ENCODE measurements at places on chromosomes 6 and 20.
A peak's percentile ranks its signal among the peaks of the same experiment; 100 is the strongest.

DNA sequence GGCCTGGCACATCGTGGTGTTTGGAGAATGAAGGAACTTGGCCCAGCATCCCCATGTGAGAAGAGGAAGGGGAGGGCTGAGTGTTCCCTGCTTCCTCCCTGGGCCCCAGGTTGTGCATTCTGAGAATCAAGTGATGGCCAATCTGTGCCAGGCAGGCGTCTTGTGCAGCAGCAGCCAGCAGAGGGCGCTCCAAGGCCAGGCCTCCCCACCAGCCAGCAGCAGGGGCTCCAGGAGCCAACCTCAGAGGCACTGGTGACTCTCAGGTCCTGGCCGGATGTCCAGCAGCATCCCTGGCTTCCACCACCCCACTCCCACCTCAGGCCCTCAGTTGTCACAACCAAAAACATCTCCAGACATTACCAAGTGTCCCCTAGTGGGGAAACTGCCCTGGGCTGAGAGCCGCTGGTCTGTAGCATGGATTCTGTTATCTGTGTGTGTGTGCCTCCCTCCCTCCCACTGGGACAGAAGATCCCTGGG, 192.0 kb downstream of the PREX1 start:
- peak; percentile 53 for DNase-seq

DNA sequence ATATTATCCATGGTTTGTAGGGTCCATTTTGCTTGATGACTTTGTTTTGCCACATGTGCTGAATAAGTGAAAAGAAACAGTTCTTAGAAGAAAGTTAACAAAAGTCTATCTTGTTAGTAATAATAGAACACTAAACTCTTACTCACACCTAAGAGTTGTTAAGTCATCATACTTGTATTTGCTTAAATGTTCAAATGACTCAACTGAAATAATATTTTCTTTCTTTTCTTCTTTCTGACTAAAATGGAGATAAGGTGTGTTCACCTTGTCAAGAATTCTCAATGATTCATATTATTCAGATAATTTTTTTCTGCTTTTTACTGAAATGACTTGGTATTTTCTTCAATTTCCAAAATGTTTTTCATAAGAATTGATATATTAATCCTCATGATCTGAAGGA, 327.2 kb downstream of the HTR1B start:
- DNase-seq, result no peak

- DNase-seq, result peak; percentile 38
These were observed 644 bp downstream of the RBL1 start for GRCh38 chr20:37095108-37095598.

DNA sequence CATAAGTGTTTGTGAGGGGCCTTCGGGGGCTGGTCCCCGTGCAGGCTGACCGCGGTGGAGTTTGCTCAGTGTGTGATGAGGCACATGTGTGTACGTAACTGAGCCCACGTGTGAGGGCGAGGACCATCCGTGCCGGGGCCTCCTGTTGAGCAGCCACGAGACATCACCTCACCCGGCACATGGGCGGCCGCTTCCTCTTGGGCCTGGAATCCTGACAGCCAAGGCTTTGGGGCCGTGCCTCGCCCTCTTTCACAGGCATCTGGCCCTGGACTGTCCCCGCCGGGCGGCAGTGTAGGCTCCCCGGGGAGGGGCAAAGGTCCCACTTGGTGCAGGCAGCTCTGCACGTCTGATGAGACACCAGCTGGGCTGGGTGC, 202.3 kb downstream of the DLL1 start:
- peak; percentile 18 for DNase-seq

- DNase-seq, result no peak
These were observed 157.8 kb downstream of the SAMD5 start for GRCh38 chr6:147666255-147666654.

GRCh38 chr6:133953634-133954415, 801 bp downstream of the TBPL1 start:
- no peak for DNase-seq

DNA sequence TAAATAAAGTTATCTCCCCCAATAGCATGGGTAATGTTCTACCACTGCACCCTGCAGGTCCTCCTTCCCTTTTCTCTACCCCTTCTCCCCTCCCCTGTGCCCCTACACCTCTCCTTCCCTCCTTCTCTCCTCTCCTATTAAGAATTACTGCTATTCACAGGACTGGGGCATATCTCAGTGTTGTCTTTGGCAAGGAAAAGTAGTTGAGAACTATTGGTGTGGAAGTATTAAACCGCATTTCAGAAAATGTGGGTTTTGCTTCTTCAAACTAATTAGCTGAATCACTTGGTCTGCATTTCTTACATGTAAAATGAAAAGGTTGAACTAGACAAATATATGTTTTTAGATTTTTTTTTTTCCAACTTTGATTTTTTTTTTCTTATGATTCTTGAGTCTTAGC, 296.3 kb downstream of the CDKAL1 start:
- no peak for DNase-seq

- DNase-seq, result no peak
These were observed 104.3 kb downstream of the MAP3K4 start for GRCh38 chr6:161095916-161096315.

DNA sequence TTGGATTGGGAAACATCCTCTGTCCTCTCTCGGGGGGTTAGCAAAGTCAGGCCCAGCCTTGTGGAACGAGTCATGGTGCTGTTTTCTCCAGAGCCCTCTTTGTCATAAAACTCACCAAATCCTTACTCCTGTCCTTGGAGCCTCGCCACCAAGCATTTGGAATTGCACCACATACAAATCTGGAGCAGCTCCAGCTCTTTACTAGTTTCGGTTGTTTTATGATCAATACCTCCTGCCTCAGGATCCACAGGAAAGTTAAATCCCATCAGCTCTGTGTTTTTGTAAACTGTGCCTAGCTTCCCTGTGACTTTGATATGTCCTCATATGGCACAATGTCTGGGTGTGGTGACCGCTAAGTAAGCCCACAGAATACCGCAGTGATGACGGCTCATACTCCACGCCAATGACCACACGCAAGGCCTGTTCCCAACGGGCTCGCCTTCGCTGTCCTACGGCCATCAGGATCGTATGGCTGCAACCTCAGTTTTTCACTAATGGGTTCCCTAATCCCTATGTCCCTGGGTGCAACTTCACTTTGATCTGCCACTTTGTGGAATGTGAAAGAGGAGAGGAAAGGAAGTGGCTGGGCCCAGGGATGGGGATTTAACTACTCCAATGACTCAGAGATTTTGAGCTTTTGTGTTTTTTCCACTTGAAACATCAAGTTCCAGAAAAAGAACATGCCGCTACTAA, 111.3 kb upstream of the FOXQ1 start:
- DNase-seq, result no peak

GRCh38 chr6:36847152-36847551, 7.9 kb upstream of the CPNE5 start:
- DNase-seq, result no peak

DNA sequence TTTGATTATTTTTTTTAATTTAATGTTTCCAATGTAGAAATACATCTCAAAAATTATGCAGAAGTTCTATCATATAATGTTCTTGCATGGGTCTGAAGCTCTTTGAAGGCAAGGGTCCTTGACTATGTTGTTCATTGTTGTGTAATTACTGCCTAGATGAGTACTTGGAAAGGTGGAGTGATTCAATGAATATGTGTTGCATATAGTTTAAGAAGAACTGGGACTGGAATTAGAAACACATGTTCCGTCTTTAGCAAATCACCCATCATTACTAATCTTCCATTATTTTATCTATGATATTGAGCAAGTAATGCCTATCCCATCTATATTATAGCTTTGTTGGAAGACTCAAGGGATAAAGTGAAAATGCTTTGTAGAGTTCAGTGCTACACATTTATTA, 147.3 kb downstream of the LAMA2 start:
- DNase-seq, result no peak

GRCh38 chr6:31157513-31158139, at the start of gene CCHCR1:
CCHCR1 (minus strand) TSS chr6:31157802; CDS start chr6:31157600, 202 bp downstream.
- no peak for DNase-seq

DNA sequence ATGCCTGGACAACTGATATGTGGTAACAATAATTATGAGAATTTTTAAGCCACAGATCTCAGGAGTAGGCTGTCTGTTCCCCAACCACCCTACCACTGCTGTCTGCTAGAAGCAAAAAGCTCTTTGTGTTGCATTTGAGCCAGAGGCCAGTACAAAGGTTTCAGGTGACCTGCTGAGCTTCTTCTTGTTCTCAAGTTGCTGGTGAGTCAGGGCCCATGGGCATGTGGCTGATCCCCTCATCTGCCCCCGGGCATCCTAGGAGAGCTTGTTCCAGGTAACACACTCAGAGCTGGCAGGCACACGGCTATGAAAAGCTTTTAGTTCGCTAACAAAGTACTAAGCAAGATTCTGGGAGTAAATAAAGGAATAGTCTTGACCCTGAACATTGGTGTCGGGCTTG, 285.3 kb downstream of the CDC5L start:
- no peak for DNase-seq

DNA sequence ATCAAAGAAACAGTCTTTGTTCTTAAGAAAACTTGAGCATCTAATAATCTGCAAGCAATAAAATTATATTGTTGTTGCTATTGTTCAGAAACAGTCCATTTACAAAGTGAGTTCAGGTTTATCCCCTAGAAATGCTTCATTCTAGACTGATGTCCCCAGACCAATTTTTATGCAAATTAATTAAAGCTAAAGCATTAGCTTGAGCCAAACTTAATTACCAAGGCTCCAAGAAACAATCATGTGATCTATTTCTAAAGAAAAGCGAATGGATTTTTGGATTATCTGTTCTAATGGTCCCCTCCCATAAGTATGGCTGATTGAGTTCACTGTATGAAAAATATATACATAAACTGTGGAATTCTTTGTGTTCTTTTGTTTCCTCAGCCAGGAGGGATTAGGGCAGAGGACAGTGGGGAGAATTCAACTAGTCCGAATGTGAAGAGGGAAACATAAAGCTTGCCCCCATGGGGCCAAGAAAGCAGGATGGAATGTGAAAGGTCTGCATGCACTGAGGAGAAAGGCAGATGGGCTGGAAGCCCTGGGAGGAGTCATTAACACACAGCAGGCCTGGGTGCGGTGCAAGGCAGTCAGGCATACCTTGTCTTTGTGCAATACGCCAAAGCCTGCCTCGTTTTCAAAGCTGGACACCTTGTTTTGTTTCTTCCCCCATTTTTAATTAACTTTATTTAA, 597.1 kb downstream of the KIF16B start:
- no peak for DNase-seq

DNA sequence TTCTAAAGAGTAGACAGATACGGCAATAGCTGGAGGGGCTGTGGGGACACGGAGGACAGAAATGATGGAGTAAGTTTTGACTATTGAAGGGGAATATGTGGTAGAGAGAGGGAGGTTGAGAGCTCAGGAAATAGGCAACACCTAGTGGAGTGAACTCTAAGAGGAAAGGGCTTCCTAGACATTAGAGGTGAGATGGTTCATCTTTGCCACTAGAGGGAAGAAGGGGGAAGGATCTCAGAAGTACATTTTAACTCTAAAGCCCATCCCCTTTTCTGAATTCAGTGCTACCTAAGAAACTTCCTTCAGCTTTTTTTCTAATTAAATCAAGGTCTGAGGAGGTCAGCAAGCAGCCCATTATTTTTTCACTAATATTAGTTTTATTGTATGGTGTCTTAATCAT, 689.4 kb upstream of the MAP3K7 start:
- DNase-seq, result no peak

- DNase-seq, result no peak
These were observed 553.8 kb upstream of the PTCHD4 start for GRCh38 chr6:48664826-48665225.

GRCh38 chr6:83068616-83069015, 1.1 kb downstream of the DOP1A start:
- DNase-seq, result no peak

DNA sequence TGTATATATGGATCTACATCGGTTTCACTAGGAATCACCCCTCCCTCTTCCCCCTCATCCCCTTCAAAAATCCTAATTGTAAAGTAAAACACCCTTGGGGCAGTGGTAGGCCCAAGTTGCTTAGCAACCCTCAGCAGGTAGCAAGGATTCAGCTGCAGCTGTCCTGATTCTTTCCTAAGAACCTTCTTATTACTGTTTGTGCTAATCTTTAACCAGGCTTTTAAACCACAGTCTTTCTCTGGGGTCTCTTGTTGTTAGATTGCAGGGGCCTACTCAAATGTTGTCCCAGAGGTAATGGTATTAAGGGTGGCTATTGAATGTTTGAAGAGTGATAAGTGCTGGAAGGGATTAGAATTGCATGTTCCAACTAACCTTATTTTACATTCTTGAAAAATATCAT, 46.4 kb downstream of the PRL start:
- no peak for DNase-seq

DNA sequence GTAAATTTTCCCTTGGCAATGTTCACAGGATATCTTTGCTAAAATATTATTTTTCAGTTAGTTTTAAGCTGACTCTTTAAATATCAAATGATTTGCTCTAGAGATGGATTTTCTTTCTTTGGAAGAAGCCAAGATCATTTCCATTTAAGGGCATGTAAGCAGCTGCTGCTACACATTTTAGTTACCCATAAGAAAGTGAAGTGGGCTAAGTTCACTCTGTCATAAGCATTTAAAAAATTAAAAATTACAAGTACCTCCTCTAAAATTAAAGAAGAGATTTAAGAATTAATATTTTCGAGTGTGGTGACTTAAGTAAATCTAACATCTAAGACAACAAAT, 1.2 kb upstream of the PLN start:
- DNase-seq, result no peak

DNA sequence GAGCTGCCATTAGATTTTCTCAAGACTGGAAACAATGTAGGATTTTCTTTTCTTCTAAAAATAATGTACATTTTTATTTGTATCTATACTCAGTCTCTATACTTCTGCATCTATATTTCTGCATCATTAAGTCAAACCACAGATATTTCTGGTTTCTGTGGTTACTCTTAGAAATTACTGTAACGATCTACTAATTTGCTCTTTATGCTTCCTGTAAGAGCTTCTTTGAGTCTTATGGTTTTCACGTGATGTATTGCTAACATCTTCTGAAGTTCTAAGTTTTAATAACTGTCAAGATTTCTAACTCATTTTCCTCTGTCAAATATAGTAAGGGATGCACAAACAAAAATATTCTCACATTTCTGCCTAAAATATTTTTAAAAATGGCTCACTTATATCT, 1144.5 kb downstream of the HACE1 start:
- DNase-seq, result no peak

DNA sequence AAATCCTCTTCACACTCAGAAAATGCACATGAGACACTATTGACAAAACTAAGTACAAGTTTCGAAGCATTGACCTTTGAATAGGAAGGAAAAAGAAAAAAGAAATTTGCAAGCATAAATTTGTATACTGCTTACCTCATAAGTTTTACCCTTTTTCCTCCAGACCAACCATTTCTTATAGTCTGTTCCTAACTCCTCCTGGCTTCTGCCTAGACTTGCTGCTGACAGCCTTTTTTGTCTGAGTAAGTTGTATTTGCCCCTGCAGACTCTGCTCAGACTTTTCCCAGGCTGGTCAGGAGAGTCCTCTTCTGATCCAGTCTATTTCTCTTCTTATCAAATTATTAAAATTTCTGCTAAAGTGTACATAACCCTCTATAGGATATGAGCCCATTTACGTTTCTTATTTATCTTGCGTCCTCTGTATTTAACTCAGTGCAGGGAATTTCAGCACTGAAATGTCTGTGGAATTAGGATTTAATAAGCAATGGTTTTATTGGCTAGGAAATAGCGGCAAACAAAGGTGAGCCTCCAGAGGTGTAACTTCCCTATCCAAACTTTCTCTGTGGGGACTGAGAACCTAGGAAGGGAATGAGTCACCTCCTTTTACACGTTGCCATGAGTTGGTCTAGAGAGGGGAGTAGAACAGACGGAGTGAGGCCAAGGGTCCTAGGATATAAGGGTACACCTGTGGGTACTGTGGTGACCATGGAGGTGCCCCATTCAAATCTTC, 207.1 kb upstream of the MARCKS start:
- no peak for DNase-seq

Data from activated effector memory CD4-positive, alpha-beta T cell treated with Interleukin-2 at 50 U/mL for 16 hours (primary cell).